ENCODE measurements at places on chromosomes 6 and 20.

DNA sequence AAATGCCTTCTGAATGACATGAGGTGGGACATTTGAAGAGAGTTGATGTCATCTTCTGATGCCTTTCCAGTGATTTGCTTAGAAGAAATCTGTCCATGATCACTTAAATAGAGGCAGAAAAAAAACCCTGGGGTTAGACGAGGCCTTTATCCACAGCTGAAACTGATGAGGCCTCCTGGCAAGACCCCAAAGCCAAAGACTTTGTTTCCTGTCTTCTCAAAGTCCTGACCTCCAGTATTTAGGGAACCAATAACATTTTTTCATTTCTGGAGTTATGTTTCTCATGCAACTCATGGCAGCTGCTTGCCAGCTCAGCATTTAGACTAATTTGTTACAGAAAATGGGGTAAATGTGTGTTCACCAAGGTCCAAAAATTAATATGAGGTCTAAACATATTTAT, 248.0 kb upstream of the PRDM1 start:
- DNase-seq, result no peak

- DNase-seq, result no peak
Measured at GRCh38 chr20:34517114-34517505, 888 bp downstream of the DYNLRB1 start.

- DNase-seq, result no peak
Measured at GRCh38 chr6:48919555-48919954, 543.5 kb downstream of the MMUT start.

DNA sequence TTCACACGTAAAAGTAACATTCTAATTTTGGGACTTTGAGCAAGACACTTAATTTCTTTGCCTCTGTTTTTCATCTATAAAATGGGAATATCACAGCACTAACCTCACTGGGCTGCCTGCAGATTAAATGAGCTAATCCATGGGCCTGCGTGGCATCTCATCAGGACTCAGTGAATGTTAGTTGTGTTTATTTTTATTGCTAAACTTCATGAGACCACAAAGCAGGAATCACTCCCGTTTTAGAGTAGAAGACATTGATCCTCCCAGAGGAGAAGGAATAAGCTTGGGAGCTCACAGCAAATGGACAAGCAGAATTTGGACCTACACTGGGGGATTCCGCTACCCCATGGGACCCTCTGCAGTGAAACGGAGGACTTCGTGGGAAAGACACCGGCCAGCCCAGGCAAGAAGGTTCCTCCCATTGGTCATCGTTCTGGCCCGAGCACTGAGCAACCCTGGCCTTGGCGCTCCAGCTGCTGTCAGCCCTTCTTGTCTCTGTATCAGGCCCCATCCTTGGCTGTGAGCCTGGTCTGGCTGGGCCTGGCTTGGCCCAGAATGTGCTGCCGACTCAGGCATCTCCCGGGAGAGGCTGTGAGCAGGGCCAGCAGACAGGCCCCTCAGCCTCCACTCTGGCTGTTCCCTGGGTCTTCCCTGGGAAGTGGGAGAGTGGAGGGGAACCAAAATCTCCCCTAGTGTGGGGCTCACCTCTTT, 79.8 kb downstream of the NFATC2 start:
- no peak for DNase-seq

- no peak for DNase-seq
Measured at GRCh38 chr6:139243536-139243935, 48.3 kb downstream of the TXLNB start.

DNA sequence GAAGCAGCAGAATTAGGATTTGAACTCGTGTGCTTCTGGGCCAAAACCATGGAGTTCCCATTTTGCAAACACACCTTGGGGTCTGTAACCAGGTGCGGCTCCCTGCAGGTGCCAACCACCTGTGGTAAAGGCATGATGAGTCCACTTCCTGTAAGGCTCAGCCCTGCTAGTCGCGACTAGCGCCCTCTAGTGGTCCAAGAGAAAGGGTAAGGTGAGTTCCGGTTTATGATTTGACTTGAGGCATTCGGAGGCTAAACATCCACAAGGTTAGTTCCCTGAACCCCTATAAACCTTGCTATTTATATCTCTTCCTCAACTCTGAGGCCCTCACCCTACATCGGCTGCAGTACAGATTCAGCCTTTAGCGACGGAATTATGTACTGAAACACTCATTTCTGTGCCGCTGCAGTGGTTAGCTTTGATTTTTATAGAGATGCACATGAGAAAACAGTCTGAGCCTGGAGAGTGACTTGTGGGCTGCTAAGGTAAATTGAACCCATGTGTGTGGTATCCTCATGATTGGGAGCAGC, 173.4 kb downstream of the PLCB1 start:
- DNase-seq, result peak; percentile 75

GRCh38 chr6:26215585-26216358, 128.5 kb downstream of the HFE start:
- peak; percentile 54 for DNase-seq

Measured in activated CD4-positive, alpha-beta memory T cell treated with anti-CD3 and anti-CD28 coated beads for 36 hours (primary cell).